ENCODE measurements at places on chromosomes 11 and 22.

GRCh38 chr22:27668828-27669797, 132.4 kb downstream of the MN1 start:
- no peak for DNase-seq

DNA sequence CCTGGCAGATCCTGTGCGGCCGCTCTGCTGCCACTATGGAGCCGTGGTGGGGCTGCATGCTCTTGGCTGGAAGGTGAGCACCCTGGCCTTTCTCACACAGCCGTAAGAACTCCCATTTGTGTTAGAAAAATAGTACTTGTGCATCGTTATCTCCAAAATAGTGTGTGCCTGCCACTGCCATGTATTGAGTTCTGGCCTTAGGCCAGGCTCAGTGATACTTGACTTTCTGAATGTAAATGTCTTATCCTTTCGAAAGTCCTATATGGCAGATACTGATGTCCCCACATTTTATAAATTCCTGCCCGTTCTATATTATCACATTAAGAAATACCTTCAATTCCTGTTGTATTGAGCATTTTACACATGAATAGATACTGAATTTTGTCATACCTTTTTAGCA, 4.4 kb upstream of the TMEM179B start:
- no peak for DNase-seq

GRCh38 chr22:20438427-20438677, 727 bp upstream of the SCARF2 start:
- DNase-seq, result no peak

- no peak for DNase-seq
Measured at GRCh38 chr22:31248965-31249958, 37.2 kb downstream of the LIMK2 start.

- DNase-seq, result no peak
Measured at GRCh38 chr11:2562890-2563212, 118.0 kb downstream of the KCNQ1 start.

- DNase-seq, result no peak
Measured at GRCh38 chr11:116502641-116503061, 270.1 kb downstream of the BUD13 start.

DNA sequence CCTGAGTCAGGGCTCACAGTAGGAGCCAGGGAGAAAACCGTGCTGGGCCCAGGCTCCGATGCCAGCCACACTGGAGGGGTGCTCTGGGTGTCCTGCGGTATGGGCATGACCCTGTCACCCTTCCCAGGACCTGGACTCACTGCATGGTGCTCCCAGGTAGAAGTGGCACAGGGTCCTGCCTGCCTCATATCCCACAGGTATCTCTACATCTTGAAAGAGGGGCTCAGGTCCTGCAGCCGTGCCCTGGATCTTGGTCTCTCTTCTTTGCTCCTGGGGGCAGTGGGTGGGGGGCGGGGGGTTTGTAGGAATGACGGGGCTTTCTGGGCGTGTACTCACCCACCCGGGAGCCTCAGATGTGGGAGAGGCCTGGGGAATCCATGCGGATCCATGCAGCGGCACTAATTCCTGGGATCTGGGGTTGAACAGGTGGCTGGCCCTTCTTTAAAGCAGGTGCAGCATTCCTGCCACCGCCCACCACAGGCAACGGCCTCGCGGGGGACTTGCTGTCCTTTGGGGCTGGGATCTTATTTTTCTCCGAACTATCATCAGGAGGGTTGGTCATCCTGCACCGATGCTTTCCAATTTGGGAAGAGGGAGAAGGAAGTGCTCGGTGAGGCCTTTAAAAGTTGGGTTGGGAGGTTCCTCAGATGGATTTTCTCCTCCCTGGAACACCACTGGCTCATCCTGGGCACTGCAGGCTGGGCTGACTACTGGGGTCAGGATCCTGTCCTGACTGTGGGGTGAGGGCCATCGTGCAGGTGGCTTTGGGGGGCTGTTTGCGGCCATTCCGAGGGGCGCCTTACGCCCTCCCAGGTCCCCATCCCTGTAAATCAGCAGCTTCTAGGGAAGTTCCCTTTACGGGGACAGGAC, 886.4 kb downstream of the BRD1 start:
- no peak for DNase-seq

DNA sequence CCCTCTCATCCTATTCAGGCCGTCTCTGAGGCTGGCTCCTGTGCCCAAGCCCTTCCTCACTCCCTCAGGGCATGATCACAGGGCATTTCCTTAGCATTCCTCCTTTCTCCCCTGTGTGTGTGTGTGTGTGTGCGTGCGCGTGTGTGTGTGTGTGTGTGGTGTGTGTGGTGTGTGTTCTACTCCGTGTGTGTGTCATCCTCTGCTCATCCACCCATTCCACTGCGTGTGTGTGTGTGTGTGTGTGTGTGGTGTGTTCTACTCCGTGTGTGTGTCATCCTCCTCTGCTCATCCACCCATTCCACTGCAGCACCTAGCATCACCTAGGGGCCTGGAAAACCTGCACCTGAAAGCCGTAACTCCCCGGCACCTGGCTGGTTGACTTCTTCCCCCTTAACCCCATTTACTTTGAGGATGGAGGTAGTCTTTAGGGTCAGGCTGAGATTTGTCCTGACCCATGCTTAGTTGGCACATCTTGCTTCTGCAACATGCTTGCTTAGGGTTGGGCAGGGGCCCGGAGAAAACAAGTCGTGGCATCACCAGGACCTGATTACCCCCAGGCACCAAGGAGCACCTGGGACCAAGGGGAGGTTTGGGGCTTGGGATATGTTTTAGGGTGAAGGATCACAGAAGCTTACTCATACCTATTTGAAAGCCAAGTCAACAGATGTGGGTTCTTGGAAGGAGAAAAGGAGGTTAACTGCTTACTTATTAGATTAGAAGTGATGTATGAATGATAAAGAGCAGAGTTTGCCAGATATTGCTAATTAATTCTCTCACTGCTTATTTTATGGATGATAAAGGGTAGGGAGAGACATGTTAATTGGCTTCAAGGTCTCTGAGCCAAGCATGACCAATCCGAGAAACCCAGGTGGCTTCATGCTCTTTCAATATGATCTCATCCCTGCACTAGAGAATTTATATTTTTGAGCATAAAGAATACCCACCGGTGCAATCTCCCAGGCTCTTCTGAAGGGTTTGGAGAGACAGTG, 18.9 kb downstream of the TIMP3 start:
- no peak for DNase-seq

DNA sequence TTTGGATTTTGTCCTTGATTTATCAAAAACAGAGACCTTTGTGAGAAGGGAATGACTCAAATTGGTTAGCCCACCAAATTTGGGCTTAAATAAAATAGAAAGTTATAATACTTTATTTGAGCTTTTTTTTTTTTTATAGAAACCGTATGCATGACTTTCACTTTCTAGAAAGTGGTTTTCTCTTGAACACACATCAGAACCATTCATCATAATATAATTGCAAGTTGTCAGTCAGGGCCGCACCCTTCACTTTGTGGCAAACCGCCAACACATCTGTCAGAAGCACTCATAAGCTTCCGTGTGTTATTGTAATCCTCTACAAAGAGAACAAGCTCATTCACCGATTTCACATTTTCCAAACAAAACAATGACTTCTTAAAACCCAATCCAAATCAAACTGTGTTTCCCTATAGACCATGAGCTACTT, 76.1 kb downstream of the SOX6 start:
- no peak for DNase-seq

GRCh38 chr22:40506762-40507161, 129.8 kb downstream of the MRTFA start:
- DNase-seq, result no peak

- DNase-seq, result no peak
Measured at GRCh38 chr11:65787649-65788622, 1.1 kb downstream of the OVOL1 start.

DNA sequence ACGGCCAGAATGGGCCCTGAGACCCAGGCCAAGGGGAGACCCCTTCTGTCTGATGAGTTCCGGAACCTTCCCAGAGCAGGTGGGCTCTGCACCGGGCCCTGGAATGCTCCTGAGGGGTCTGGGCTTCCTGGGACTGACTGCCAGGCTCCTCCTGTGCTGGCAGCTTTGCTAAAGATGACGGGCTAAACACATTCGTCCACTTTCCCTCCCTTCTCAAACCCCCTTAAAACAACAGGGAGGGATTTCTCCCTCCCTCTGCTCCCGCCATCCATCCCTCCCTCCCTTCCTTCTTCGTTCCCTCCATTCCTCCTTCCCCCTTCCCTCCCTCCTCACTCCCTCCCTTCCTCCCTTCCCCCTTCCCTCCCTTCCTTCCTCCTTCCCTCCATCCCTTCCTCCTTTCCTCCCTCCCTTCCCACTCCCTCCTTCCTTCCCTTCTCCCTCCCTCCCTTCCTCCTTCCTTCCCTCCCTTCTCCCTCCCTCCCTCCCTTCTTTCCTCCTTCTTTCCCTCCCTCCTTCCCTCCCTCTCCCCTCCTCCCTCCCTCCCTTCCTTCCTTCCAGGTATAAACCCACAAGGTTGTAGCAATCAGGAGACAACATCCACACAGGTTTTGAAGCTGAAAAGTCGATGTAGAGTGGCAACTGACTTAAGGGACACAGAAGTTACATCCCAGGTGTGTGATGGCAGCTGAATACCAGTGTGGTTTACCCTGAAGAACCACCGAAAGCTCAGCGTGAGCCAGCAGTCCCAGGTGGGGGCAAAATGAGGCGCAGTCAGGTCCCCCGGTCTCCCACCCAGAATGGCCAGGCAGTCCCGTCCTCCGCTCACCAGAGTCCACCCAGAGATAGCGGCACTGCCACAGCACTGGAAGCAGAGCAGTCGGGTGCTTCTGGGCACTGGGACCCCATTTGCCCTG, 18.8 kb upstream of the MGAT3 start:
- DNase-seq, result no peak

DNA sequence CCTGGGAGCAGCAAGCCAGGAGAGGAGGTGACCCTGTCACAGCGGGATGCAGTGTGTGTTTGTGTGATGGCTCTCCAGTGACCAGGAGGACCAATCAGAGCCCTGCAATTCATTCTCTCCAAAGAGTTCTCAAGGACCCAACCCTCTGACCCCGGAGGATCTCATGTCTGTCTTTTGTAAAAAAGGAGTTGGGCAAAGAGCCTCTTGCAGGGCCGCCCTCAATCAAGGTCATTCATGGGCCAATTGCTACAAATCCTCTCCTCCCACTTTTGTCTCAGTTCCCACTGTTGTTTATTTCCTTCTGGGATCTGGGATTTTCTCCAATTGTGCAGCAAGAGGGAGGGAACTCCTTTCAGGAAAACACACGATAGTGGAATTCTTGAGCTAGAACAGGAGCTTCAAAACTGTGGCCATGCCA, 4.0 kb downstream of the TECTA start:
- no peak for DNase-seq

DNA sequence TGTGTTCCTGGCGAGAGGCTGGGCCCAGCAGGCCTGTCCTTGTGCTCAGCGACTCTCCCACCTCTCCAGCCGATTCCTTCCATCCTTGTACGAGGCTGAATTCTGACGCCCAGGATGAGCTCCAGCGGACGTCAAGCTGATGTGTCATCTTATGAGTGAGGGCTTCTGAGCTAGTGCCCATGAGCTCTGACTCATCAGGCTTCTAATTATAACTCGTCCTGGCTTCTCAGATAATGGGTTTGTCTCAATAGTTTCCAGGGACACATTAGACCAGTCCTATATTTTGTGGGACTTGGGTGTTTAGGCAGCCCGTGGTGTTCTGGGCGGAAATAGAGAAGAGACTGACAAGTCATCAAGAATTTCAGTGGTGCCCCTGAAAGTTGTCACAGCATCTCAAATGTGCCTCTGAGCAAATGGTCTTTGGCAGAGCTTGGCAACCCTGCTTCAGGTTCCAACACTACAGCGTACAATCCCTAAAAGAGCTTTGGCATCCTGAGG, 108.2 kb upstream of the CD44 start:
- DNase-seq, result no peak

DNA sequence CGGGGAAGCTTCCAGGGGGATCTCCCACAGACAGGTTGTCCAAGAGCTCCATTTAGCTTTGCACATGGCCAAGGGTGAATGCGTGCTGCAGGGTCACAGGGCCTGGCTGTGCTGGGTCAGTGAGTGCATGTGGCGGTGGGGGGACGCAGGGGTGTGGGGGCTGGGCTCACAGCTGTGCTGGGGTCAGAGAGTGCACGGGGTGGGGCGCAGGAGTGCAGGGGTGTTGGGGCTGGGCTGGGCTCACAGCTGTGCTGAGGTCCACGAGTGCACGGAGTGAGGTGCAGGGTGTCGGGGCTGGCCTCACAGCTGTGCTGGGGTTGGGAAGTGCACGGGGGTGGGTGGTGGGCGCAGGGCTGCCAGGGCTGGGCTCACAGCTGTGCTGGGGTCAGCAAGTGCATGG, 557.7 kb downstream of the BRD1 start:
- no peak for DNase-seq

- DNase-seq, result no peak
Measured at GRCh38 chr11:81989093-81989492, 744.6 kb downstream of the FAM181B start.

GRCh38 chr11:92500453-92500852, 275.8 kb downstream of the FAT3 start:
- DNase-seq, result no peak

DNA sequence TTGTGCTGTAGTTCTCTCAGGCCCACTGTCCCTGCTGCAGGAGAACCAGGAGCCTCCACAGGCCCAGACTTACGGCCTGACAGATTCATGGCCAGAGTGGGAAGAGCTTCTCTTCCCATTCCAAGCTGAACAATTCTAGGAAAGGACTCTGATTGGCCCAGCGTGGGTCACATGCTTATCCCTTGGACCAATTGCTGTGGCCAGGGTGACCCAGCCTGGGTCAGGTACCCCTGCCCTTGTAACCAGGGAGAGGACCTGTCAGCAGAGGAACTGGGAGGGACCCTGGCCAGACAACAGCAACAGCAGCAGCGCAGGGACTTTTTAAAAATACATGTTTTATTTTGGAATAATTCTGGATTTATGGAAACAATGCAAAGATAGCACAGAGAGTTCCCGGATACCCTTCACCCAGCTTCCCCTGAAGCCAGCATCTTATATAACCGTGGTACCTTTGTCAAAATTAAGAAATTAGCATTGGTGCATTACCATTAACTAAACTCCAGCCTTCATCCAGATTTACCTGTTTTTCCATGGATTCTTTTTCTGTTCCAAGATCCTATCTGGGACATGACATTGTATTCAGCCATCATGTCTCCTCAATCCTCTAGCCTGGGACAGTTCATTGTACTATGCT, 8.8 kb upstream of the ELFN2 start:
- no peak for DNase-seq

GRCh38 chr11:96272529-96273222, 70.3 kb downstream of the MAML2 start:
- DNase-seq, result no peak

- no peak for DNase-seq
Measured at GRCh38 chr11:23283666-23284065, 423.4 kb upstream of the CCDC179 start.

GRCh38 chr11:86812981-86813380, 12.6 kb downstream of the PRSS23 start:
- DNase-seq, result no peak

- no peak for DNase-seq
Measured at GRCh38 chr11:12480401-12480800, 103.0 kb downstream of the PARVA start.

DNA sequence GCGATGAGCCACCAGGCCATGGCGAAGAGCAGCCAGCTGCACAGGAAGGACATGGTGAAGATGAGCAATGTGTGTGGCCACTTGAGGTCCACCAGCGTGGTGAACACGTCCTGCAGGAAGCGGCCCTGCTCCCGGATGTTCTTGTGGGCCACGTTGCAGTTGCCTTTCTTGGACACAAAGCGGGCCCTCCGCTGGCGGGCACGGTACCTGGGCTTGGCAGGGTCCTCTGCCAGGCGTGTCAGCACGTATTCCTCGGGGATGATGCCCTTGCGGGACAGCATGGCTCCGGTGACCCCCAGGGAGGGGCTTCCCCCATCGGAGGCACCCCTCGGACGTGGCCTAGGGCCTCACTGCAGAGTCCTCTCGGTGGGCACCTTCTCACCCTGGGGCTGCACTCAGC, 648 bp downstream of the KCNJ11 start:
- DNase-seq, result no peak

GRCh38 chr11:61071208-61071681, 31.0 kb upstream of the CD5 start:
- peak; percentile 38 for DNase-seq

All from activated CD4-positive, alpha-beta T cell treated with anti-CD3 and anti-CD28 coated beads for 1 hour (primary cell).